ENCODE measurements at places on chromosomes 4 and X.

- DNase-seq, result no peak
Measured at GRCh38 chr4:100240008-100240407, 49.7 kb upstream of the DDIT4L start.

DNA sequence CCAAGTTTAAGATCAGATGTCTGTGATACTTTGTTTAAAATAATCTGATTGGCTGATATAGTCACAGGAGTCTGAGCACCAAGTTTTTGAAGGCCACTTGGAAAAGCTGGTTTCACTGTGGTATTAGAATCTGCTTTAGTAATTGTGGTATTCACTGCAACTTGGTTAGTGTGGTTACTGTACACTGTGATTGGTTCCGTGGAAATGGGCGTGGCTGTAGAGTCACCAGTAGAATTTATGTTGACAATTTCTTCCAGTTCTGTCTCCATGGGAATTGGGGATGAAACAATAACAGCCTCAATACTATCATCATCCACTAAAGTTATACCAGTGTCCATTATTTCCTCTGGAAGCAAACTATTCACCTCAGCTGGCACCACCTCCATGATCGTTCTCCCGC, 26.2 kb downstream of the LIN54 start:
- no peak for DNase-seq

DNA sequence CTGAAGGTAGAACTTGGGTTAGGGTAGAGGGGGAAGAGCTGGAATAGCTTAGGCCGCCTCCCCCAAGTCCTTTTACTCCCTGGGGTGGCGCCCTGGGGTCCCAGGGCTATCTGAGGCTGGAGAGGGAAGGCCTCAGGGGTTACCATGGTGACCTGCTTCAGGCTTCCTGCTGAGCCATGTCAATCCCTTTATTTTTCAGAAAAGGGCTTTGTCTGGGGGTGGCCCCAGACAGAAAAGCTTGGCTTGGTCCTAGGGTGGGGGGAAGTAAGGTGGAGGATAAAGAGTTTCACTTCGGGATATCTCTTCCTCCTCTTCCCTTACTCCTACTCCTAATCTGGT, 6.3 kb downstream of the EFNB1 start:
- no peak for DNase-seq

DNA sequence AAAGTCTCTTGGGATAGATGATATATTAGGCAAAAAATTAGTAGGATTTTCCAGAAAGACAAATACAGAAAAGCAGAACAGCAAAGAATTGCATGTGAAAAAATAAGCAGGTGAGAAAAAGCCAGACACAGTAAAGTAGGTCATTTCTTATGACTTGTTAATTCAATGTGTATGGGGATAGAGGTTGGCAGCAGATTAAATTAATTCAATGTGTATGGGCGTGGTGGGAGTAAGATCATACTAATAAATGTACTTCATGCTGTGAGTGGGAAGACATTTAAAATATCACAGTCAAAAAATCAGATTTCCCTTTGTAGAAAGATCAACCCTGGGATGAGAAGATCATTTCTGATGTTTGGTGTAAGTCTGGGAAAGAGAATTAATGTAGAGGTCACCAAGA, 1146.4 kb upstream of the INTU start:
- no peak for DNase-seq

- DNase-seq, result no peak
Measured at GRCh38 chrX:63739885-63740284, 45.1 kb downstream of the ARHGEF9 start.

DNA sequence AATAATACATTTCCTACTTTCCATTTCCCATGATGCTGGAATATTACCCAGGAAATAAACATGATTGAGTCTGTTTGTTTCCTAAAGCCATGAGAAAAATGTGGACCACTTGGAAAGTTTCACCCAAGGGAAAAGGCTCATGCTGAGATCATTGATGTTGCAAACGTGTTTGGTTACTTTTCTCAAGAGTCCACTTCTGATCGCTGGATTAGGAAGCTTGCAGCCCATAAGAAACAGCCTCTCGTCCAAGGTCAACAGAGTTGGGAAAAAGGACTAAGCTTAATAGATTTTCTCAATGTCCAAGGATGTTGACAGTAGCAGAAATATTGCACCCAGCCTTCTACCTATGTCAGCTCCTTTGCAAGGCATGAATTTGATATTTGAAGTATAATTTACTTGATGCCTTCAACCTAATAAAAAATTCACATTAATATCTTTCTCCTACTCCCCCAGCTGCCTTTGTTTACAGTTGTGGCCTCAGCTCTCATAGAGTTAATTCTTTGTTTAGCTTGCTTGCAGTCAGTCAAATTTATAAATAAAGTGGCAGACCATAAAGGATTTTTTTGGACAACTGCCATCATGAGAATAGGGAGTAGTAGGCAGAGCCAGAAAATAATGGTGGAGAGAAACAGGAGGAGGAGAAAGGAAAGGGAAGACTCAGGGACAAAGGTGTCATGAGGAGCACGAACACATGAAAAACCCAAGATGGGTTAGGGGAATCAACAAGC, 65.6 kb upstream of the BLTP1 start:
- DNase-seq, result no peak

GRCh38 chr4:83408908-83409307, 46.7 kb downstream of the HELQ start:
- DNase-seq, result no peak

DNA sequence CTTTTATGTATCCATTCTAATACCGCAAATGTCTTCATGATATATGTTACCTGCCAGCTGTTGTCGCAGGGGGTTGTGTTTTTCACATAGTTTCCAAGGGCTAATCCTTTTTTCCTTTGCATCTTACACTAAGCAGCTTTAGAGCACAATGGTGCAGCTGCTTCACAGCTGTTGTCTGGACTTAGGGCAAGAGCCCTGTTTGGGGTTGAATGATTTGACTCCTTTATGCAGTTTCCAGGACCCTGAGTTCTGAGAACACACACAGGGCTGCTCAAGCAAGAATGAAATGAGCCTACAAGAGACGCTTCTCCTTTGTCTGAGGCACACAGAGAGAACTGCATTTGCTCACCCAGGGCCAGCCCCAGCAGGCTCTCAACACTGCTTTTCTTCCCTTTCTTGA, 20.2 kb downstream of the CCNG2 start:
- no peak for DNase-seq

DNA sequence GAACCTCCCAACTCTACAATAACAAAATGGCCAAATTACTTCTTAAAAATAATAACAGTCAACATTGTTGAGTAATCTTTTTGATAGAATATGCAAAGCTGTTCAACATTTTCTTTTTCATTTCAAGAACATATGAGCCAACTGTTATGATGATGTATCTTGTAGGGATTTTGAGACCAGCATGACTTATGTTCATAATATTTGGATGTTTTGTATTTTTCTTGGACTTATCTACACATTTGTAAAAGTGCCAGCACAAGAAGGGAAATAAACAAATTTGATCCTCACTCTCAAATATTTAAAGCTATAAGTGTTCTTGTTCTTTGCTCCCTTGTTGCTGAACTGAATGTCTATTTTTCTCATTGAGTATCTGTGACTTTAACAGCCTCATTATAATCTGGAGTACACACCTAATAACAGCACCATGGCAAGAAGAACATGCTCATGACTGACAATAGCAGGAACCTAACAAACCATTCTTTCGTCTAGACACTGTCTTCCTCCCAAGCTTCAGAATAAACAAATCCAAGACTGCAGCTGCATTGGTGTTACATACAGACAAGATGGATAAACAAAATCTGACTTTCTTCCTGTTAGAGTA, 1049.7 kb downstream of the FAT4 start:
- no peak for DNase-seq
